Midbrain (tissue), 1 donor: ENCODE measurements at places on chromosomes 5 and 9.

GRCh38 chr5:1641041-1641440 is 117.3 kb upstream of the LPCAT1 start:
- DNase-seq, result no peak

GRCh38 chr5:105868038-105868780 is 1802.5 kb downstream of the EFNA5 start:
- DNase-seq, result no peak

DNA sequence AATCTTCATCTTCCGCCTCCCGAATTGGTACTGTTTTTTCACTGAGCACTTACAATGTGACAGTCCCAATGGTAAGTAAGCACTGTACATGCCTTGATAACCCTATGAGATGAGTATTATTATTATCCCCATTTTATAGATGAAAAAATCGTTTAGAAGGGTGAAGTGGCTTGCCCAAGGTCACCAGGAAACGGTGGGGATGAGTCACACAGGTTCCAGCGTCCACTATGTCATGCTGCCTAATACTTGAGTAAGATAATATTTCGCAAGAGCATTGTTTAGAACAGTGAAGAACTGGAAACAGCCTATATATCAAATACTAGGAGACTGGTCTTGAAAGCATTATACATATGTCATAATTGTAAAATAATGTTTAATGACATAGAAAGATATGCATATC is 12.9 kb downstream of the HAND1 start:
- no peak for DNase-seq

GRCh38 chr5:61993295-61993927 is 312.6 kb upstream of the KIF2A start:
- no peak for DNase-seq

GRCh38 chr5:54804086-54804485 is 181.3 kb downstream of the ESM1 start:
- DNase-seq, result no peak

DNA sequence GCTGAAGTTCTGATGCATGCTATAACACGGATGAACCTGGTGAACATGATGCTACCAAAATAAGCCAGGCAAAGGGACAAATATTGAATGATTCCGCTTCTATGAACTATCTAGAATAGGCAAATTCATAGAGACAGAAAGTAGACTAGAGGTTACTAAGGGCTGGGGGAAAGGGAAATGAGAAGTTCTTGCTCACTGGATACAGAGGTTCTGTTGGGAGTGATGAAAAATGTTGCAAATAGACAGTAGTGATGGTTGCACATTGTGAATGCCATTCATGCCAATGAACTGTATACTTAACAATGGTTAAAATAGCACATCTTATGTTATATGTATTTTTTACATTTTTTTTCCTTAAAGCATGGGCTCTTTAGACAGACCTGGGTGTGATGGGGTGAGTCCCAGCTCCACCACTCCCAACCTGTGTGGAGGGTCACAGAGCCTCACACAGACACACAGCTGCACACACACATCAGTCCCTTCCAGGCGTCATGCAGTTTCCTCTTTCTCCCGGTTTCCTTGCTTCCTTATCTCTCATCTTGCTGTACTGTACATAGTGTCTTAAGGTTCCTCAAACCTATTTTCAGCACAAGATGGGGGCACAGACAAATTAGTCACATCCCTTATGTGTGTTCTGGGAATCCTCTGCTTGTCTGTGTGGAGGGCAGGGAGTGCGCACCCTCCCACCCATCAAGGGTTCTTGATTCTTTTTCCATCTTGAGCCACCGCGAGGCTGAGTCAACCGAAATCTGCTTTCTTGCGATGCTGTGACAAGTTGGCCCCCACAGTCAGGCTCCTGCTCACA is 192.9 kb downstream of the CRB2 start:
- DNase-seq, result no peak

DNA sequence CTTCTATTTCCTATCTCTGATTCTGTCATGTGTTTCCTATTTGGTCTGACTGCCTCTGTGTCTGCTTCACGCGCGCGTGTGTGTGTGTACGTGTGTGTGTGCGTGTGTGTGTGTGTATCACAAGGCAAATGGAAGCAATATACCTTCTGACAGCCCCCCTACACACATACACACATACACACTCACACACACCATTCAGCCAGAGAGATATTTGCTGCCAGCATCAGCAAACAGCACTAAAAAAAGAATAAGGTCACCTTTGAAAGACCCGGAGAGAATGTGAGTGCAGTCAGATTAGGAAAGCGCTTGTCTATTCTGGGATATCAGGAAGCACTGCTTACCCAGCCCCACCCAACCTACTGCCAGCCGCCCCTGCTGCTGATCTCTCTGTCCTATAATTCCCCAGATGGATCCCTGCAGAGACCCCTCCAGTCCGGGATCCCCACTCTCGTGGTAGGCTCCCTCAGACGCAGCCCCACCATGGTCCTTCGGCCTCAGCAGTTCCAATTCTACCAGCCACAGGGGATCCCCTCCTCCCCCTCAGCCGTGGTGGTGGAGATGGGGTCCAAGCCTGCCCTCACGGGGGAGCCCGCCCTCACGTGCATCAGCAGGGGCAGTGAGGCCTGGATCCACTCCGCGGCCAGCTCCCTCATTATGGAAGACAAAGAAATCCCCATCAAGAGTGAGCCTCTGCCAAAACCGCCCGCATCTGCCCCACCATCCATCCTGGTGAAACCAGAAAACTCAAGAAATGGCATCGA is 45.7 kb downstream of the PLAC8L1 start:
- no peak for DNase-seq

- no peak for DNase-seq
Measured at GRCh38 chr9:137715321-137715720, 96.5 kb downstream of the EHMT1 start.

- no peak for DNase-seq
Measured at GRCh38 chr5:149740341-149740740, 10.2 kb downstream of the PPARGC1B start.

DNA sequence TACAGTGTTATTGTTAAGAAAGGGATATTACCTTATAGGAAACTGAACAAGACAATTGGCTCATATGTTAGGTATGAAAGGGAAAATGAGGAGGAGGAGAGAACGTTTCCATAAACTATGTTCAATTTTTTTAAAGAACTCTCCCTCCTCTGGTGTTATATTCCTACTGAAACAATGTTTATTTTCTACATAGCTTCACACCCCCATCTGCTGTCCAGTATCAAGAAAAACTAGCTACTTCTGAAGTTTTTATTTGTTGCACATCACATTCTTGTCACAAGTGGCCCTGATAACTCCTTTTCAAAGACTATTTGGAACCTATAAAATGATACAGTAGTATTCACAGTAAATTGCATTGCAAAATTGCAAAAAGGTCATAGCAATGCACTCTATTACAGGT is 223.4 kb upstream of the FAM174A start:
- no peak for DNase-seq

DNA sequence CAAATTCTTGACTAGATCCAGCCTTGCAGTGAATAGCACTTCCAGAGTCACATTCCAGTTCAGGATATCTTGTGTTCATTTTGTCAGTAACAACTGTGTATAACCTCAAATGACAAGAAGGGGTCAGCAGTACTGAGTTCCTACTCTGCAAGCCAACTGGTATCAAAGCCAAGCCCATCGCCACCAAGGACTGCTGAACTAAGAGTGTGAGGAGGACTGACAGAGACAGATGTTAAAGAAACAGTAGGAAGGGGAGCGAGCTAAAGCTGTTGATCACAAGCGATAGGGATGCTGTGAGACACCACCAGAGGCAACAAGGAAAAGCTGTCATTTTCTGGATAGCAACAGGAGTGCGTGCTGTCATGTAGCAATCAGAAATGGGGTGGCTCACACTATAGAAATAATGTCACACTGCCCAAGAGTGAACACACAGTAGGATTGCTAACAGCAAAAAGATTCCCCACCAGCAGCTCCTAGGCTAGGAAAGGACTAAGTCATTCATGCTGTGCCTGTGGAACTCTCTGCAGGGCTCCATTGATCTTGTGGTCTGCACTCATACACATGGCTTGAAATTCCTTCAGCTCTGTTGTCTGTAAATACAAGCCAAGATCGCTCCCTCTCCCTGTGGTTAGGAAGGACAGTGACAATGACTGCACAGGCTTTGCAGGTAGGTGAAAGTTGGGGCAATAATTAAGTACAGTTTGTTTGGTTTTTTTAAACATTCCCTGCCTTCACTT is 658.6 kb downstream of the NR2F1-AS1 start:
- DNase-seq, result no peak
